Urothelium cell line (cell line): ENCODE measurements at places on chromosomes 6 and 20.

DNA sequence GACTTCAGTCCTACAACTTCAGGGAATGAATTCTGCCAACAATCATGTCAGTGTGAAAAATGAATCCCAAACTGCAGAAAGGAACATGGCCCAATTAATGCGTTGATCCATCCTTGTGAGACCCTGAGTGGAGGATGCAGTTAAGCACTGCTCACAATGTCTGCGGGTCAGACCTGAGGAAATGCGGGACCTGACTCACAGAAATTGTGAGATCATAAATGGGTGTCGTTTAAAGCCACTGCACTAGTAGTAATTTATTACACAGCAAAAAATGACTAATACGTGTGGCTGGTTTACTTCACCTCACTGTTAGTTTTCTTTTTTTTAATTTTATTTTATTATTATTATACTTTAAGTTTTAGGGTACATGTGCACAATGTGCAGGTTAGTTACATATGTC lies 505.0 kb downstream of the PRKN start:
- DNase-seq = no peak

DNA sequence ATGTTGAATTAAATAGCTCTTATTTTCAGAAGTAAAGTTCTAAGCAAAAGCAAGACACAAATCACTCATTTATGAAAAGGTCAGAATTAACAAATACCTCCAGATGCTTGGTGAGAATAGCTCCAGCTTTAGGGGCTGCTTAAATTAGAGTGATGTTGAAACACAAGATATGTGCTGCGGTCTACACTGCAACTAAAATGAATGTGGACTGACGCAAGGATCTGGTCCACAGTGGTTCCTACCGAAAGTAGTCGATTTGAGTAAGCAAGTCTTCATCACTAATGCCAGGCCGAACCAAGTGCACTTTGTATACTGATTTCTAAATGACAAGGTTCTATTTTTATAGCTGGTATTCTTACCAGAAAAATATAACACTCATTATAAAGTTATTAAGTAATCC lies 96.3 kb downstream of the PRDM1 start:
- DNase-seq = no peak

DNA sequence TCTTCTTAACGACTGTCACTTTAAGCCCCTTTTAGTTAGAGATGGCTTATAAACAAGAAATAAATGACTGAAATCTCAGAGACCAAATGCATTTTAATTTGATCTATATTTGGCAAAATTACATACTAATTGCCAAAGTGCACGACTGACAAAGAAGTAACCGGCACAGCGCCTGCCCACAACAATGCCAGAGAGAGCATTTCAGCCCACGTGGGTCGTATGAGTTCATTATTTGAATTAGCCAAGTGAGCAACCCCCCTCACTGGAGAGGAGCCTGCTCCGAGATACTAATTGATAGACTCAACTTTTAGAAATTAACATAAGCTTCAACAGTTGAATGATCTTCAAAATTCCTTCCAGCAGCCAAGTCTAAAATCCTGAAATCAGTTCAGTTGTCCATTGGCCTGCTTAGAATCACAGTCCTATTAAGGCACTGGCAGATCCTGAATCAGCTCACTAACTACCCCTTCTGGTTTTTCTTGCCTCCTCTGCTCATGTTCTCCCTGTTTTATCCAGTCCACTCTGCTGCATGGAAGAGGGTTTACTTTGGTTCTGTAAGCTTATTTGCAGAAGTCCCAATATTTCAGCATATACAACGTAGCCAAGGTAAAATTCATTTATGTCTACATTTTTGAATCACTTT lies 519.1 kb upstream of the AGPAT4 start:
- DNase-seq = no peak

GRCh38 chr6:150641398-150642139 lies 41.9 kb downstream of the PLEKHG1 start:
- DNase-seq = no peak

GRCh38 chr20:38245753-38246152 lies 14.8 kb downstream of the KIAA1755 start:
- no peak for DNase-seq

- DNase-seq = no peak
Measured at GRCh38 chr6:62441182-62441581, 155.2 kb upstream of the KHDRBS2 start.

DNA sequence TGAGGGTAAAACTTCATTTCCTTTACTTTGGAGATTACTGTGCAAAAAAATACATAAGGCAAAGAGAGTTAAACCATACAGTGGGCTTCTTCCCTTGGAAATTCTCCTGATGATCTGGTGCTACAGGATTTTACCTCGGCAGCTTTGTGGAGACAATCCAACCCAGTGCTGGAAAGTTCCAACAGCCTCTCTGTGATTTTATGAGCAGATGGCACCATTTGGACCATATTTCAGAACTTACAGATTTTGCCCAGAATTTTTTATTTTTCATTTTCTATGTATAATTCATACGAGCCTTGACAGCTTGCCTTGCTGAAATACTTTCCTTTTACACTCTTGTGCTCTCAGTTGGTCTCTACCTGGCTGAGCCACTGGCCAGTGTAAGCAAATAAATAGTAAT lies 43.3 kb upstream of the TNFRSF21 start:
- DNase-seq = no peak

DNA sequence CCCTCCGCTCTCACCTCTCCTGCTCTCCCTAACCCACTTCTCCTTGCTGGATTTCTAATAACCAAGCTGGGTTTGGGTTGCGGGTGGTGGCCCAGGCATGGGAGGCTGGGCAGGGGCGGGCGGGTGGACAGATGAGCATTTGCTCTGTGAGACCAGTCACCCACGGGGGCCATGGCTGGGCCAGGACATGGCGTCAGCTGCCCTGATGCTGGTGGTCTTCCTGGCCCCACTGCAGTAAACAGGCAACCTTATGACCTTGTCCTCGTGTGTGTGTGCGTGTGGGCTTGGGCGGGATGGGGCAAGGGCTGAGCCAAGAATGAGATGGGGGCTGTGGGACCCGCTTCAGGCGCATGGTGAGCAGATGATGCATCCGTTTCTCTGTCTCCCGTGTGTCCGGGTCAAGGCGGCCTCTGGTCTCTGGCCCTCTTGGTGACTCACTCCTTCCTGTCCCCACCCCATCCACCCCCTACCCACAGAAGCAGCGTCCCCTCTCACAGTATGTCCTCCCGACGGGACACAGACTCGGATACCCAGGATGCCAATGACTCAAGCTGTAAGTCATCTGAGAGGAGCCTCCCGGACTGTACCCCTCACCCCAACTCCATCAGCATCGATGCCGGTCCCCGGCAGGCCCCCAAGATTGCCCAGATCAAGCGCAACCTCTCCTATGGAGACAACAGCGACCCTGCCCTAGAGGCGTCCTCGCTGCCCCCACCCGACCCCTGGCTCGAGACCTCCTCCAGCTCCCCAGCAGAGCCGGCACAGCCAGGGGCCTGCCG lies 41.4 kb upstream of the MYL9 start:
- no peak for DNase-seq

DNA sequence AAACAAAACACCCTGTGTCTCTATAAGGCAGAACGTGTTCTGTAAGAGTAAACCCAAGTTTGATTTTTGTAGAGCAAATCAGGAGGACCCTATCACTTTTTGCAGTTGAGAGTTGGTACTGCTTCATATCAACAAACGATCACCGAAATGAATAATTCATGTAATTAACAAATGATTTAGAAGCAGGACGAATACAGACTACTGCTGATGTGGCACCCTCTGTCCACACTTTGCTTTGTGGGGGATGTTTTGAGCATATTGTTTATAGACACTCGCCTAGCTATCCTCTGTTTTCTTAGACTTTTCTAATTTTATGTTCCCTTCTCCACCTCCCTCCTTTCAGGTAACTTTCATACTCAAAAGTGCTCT lies 1.5 kb downstream of the CD2AP start:
- no peak for DNase-seq

- no peak for DNase-seq
Measured at GRCh38 chr6:34142061-34142998, 3.6 kb downstream of the GRM4 start.
